ENCODE measurements at places on chromosomes 4 and X.

GRCh38 chr4:112277220-112277619, 8.5 kb downstream of the TIFA start:
- DNase-seq: no peak

DNA sequence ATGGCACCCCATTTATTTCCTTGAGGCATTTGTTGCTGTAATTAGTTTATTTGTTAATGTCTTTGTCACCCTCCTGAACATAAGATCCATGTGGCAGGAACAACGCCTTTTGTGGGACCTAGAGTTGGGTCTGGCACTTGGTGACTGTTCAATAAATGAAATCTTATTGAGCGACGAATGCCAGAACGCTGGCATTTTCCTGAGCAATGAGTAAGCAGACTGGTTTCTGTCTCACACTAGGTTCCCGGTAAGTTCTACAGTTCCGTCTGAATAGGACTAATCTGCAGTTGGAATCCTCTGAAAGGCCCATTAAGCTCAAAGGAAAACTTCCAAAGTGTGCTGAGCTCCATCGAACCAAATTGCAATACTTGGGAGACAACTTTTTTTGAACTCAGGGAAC, 49.2 kb downstream of the GATB start:
- no peak for DNase-seq

DNA sequence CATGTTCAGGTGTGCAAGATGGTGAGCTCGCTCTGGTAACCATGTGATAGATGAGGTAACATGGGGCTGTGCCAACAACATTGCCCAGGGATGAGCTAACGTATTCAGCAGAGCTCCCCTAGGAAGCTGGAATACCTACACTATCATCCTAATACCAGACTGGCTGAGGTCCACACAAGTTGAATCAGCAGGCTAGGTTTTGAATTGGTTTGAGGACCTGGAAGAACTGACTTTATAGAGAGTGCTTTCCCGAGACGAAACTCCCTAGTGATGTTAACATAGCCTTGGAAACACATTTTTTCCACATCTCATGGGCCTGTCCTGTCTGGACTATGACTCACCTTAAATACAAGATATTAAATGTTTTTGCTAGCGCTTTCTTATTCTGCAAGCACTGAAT, 56.7 kb downstream of the IGFBP7 start:
- DNase-seq: no peak

DNA sequence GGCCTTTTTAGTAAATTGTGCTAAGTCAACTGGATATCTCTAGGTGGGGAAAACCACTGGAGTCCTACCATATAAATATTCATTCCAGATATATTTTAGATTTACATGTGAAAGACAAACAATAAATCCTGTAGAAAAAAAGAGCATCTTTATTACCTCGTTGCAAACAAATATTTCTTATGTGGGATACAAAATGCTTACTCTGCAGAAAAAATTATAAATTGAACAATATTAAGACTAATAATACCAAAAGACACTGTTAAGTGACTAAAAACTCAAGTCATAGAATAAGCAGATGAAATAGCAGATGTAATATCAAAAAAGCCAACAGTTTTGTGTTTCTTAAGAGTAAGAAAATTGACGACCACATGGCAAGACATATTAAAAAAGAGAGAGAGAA, 43.8 kb downstream of the SULT1B1 start:
- DNase-seq: no peak
